ENCODE measurements at places on chromosomes 12 and 14.

- DNase-seq = no peak
Measured at GRCh38 chr12:49838973-49839633, 3.8 kb downstream of the BCDIN3D start.

GRCh38 chr14:52935833-52936232 is 15.0 kb downstream of the FERMT2 start:
- DNase-seq = no peak

DNA sequence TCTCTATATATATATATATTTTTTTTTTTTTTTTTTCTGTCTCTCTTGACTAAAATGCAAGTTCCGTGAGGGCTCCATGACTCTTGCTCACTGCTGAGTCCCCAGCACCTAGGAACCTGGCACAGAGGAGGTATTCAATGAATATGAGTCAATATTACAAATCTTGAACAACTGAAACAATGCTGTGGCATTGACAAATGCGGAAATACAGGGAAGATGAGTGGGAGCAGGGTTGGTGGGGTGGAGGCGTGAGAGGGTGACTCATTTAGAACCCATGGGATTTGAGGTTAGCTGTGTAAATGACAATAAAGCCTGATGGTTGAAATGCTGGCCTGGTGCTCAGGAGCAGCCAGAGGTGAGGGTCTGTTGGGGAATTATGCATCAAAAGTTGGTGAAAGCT is 121.7 kb upstream of the FUT8 start:
- no peak for DNase-seq

GRCh38 chr14:99879401-99880295 is 86.4 kb downstream of the EML1 start:
- no peak for DNase-seq

- DNase-seq = no peak
Measured at GRCh38 chr12:34021071-34021470, 1.2 kb upstream of the ALG10 start.

DNA sequence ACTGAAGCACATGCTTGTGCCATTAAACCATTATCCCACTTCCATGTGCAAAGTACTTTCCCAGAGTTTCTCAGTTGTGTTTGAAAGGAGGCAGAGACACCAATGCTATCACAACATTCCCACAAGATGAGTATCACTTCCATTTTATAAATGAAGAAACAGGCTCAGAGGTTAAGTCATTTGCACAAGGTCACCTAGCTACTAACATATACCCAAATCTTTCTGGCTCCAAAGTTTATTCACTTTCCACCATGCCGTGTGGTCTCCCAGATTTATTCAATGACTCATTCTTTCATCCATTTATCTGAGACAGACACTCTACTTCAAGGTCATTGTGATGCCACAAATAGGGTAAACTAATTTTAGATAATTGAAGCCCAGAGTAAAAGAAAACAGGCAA is 9.4 kb downstream of the ART4 start:
- DNase-seq = no peak

- DNase-seq = no peak
Measured at GRCh38 chr14:96084796-96085195, 45.6 kb downstream of the C14orf132 start.

GRCh38 chr12:110916295-110916875 is 4.0 kb downstream of the MYL2 start:
- DNase-seq = no peak

- DNase-seq = no peak
Measured at GRCh38 chr12:39905152-39905551, 200.7 kb downstream of the SLC2A13 start.

DNA sequence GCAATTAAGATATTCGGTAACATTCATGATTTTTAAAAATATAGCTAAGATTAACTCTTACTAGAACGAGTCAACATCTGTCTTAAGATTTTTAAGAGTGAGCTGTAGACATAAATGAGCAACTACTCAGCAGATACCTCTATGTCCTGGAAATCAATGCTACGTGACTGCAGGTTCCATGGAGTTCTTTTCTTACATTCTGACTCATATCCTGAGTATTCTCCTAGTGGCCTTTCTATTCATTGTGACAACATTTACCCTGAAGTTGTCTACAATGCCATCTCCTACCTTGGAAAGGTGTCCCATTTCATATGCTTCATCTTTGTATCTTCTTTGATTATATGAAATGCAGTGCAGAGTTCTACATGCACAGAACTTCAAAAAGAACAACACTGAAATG is 59.9 kb downstream of the PKP2 start:
- no peak for DNase-seq

DNA sequence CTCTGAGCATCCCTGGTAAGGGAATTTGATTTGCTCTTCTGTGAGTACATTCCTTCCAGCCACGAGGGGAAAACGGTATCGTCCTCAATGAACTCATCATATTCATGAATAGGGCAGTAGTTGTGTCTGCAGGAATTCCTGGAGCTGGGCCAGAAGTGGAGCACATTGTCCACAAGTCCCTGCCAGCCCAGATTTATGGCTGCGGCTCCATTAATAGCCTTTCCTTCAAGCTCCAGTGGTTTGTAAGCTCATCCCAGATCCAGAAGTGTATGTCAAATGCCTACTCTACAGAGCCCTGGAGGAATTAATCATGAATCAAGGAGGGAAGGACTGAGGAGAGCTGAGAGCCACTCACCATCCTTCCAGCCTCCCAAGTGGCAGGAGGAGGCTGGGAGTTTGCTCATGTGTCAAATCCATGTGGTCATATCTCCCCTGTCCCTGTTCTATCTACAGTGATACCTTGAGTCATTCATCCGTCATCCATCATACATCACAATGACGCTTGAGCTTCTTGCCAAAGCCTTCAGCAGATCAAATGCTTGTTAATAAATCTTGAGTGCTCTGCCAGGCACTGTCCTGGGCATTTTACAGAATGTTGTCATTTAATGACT is 65.5 kb downstream of the SVOP start:
- no peak for DNase-seq

DNA sequence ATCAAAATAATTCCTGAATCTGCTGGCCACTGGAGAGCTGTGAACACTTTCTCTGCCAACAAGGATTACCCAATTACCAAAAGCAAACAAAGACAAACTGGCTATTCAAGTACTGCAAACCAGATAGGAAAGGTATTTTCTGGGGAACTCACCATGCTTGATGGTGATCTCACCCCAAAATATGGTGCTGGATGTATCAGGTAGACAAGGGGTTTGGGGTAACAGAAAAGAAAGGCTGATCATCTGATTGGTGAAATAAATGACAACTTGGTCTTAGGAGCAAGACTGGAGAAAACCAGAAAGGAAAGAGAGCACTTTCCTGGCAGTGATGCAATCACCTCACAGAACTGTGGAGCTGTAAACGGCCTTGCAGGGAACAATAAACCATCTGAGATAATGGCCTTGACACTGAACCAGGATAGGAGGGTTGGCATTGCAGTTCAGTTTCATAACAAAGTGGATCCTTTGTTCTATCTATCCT is 31.0 kb upstream of the NPFF start:
- DNase-seq = no peak

- no peak for DNase-seq
Measured at GRCh38 chr12:54044425-54045103, 9.1 kb upstream of the HOXC4 start.

- DNase-seq = no peak
Measured at GRCh38 chr14:100988011-100988410, 84.5 kb upstream of the RTL1 start.

GRCh38 chr12:21552635-21553328 is 26.7 kb downstream of the SPX start:
- DNase-seq = no peak

All from stimulated activated CD8-positive, alpha-beta memory T cell treated with anti-CD3 and anti-CD28 coated beads, Interleukin-4, amount 100 ng/mL, for 4 hours (primary cell).